Osteoblast (primary cell): ENCODE measurements at places on chromosomes 5 and 9. TPM values are rescaled to one million over a fixed set of nuclear protein-coding genes. Genes with fewer than 3 reads are reported as not detected.

GFI1B gene
- under 0.01 TPM in 1 of 2 replicates, not detected in the other for total RNA-seq

RASGRF2 gene
- under 0.01 and 0.29 TPM in 2 replicates for total RNA-seq

PCDHA1 gene
- total RNA-seq, result not detected in 2 replicates

TLR4 gene
- 44.2 and 46.7 TPM in 2 replicates for total RNA-seq

CKMT2 gene
- 0.88 and 1.4 TPM in 2 replicates for total RNA-seq

LCN12 gene
- not detected in 2 replicates for total RNA-seq

BSPRY gene
- not detected in 2 replicates for total RNA-seq

CD14 gene
- 1.8 and 4.0 TPM in 2 replicates for total RNA-seq

CARD9 gene
- 1.8 and 5.1 TPM in 2 replicates for total RNA-seq

ACOT12 gene
- 0.29 TPM in 1 of 2 replicates, not detected in the other for total RNA-seq

PDE6A gene
- under 0.01 TPM in 2 replicates for total RNA-seq

PCDH12 gene
- under 0.01 TPM in 1 of 2 replicates, not detected in the other for total RNA-seq

FAXDC2 gene
- total RNA-seq, result 13.8 and 19.2 TPM in 2 replicates

TRAF1 gene
- 0.88 and 1.8 TPM in 2 replicates for total RNA-seq

FUT7 gene
- total RNA-seq, result not detected in 2 replicates

TAL2 gene
- 0.36 and 0.59 TPM in 2 replicates for total RNA-seq
